Epithelial cell of prostate (primary cell): ENCODE measurements at places on chromosomes 7 and 10.

- DNase-seq = no peak
Observed at GRCh38 chr10:31062856-31063255, 31.2 kb upstream of the ZNF438 start.

GRCh38 chr10:68251151-68251550 lies 19.2 kb upstream of the ATOH7 start:
- no peak for DNase-seq

DNA sequence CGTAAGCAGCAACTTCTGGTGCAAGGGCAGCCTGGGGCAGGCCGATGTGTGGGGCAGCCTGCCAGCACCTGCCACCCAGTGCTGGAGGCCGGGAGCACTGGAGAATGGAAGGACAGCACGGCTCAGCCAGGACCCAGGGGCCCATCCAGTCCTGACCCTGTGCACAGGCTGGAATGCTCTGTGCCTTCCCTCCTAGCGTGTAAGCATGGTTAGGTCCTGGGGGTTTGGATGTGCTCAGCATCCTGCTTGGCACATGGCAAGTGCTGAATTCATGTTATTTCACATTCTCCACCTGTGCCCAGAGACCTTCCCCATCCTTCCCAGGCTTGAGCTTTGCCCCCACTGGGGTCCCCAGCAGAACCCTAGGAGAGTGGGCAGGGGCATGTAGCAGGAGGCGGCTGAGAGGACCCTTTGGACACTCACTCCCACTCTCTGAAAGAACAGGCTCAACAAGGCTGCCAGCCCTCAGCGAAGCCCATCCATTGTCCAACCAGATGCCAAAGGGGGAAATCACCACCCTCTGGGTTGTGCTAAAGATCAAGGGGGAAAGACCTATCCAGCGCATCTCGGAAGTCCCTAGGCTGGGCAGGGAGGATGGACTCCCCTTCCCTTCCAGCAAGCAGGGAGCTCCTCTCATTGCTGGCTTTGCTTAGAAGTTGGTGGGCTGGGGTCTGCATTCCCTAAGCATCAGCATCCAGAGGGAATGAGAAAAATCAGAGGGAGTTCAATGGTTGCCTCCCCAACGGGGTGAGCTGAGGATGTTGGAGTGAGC lies 29.7 kb downstream of the ANXA8 start:
- DNase-seq = no peak

- DNase-seq = no peak
Observed at GRCh38 chr10:102468683-102469082, 17.3 kb upstream of the C10orf95 start.

DNA sequence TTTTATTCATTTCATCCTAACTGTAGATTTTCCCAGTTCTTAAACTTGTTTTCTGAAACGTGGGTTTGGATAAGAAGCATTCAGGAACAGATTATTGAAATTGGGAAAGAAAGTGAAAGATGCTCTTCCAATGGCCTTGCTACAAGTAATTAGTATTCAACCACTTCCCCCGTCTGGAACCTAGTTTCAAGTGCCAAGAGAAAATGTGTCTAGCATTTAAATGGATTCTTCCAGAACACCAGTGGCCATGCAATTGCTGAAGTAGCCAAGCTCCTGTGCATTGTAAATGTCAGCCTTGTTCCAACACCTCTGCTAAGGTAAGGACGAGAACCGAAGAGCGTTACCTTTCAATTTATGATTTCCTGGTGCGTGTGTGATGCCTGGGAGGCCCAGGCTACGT lies 68.2 kb downstream of the PFKFB3 start:
- DNase-seq = no peak
